ENCODE measurements at places on chromosomes 16 and 17.
A peak's percentile ranks its signal among the peaks of the same experiment; 100 is the strongest.

GRCh38 chr16:3249451-3249850 lies 7.0 kb downstream of the MEFV start:
- DNase-seq, result no peak

GRCh38 chr17:73074566-73074965 lies 17.9 kb downstream of the SLC39A11 start:
- no peak for DNase-seq

- DNase-seq, result peak; percentile 79
Measured at GRCh38 chr17:50867363-50868139, 1.4 kb upstream of the TOB1 start.

GRCh38 chr16:88781140-88782077 lies 3.6 kb downstream of the PIEZO1 start:
- DNase-seq, result no peak

GRCh38 chr17:1438593-1439083 lies 17.4 kb downstream of the CRK start:
- DNase-seq, result peak; percentile 39

DNA sequence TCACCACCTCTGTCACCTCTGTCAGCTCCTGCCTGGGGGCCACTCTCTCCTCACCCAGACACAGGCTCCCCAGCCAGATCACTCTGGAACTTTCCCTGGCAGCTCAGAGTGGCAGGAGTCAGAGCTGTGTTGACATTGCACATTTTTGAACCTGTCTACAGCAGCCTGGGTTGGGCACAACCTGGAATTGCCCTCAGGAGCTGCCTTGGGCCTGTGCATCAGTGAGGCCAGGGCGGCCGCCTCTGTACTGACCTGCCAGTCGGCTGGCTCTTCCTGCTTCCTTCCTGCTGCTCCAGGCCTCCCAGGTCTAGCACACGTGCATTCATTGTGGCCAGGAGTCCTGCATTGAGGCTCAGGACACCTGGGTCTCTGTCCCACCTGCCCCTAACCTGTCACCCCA lies 14.2 kb upstream of the TMEM11 start:
- no peak for DNase-seq

- DNase-seq, result no peak
Measured at GRCh38 chr17:8574687-8575086, 55.8 kb downstream of the MYH10 start.

GRCh38 chr16:5333991-5334390 lies 236.4 kb upstream of the EEF2KMT start:
- no peak for DNase-seq

DNA sequence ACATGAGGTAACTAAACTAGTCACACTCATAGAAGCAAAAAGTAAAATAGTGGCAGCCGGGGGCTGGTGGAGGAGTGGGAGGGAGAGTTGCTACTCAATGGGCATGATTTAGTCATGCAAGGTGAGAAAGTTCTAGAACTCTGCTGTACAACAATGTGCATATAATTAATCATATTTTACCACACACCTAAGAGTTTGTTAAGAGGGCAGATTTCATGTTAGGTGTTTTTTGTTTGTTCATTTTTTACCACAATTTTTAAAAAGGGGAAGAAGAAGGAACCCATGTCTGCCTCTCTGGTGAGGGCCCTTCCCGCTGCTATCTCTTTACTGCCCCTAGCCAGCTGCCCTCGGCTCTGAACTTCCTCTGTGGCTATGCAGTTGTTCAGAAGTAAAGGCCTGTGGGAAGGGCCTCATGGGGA lies 11.2 kb downstream of the CD300LB start:
- DNase-seq, result no peak

- DNase-seq, result no peak
Measured at GRCh38 chr16:79336437-79337229, 263.9 kb downstream of the MAF start.

GRCh38 chr17:78878871-78879527 lies 24.0 kb downstream of the CEP295NL start:
- DNase-seq, result no peak

- no peak for DNase-seq
Measured at GRCh38 chr16:80058214-80058613, 457.7 kb upstream of the MAF start.

DNA sequence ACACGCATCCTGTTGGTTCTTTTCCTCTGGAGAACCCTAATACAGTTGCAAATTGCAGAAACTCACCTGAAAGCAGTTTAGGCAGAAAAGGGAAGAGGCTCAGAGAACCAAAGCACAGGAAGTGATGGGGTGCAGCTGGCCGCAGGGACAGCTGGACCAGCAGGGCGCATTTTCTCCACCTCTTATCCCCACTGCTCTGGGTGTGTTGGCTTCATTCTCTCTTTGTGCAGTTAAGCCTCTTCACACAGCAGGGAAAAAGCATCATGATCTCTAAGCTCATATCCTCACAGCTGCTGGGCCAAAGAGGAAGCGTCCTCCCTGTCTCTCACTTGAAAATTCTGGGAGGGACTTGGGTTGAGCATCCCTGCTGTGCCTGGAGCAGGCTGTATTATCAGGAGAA lies 20.0 kb upstream of the LRRC75A start:
- no peak for DNase-seq

- no peak for DNase-seq
Measured at GRCh38 chr16:28935924-28936783, 4.4 kb downstream of the CD19 start.

DNA sequence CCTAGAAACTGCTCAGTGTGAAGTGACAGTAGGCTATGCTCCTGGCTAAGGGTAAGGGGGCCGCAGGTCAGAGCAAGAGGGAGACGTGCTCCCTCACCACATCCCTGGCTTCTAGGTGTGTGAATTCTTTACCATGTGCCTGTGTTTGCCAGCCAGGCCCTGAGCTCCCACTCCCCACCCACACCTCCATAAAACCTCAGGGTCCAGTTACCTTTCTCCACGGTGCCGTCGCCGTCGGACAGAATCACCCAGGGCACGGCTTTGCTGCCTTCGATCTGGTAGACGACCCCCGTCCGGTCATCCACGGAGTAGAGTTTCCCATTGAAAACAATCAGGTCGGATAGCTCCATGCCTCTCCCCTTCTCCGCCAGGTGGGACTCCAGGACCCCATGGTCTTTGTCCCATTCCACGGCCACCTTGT lies 12.8 kb downstream of the CANT1 start:
- no peak for DNase-seq

DNA sequence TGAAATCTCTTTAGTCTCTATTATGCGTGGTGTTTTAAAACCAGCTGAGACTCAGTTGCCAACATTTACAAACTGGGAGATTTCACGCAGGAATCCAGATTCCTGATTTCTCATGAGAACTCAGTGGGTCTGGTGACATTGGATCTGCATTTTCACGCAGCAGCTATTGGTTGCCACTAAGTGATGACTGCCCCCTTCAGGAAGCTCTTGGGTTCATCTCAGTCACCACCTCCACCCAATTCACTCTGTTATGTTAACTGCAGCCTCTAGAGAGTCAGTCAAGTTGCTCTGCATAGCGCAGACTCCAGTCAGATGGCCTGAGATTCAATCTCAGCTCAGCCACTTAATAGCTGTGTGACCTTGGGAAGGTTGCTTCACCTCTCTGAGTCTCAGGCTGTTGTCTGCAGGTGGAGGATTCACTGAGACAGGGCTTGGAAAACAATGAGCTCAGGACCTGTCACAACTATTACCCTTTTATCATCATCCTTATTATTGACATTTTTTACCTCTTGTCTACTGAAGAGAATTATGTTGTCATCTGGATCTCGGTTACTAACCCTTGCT lies 6.4 kb downstream of the SHISA9 start:
- no peak for DNase-seq

- DNase-seq, result no peak
Measured at GRCh38 chr16:19389246-19389645, 28.4 kb upstream of the TMC5 start.

DNA sequence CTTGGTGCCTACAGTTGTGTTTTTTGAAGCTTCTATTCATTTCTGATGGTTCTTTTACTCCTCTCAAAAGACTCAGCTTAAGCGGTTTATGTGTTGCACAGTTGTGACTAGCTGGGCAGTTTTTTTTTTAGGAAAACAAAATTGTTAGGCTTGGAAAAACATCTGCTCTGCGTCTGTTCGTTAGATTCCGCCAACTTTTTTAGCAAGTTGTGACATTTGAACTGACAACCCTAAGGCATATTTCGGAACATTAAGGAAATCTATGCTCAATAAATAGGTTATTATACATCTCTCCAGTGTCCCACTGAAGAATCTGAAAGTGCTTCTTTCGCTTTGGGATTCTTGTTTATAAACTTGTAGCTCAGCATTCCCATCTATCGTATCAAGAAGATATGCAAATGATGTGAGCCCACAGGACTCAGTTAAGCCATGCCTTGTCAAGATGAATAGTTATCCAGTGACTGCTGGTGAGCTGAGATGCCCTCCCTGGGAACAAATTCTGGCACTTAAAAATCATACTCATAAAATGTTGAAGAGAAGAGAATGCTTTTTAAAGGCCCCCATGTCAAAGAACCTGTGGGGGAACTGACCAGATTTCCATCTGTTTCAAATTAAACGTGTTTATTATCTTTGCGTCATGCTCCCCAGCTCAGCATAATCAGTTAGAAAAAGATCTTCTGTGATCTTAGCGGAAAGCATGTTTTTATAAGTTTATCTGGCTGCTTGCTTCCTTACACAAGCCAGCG lies 109.0 kb upstream of the FAM20A start:
- peak; percentile 59 for DNase-seq

GRCh38 chr16:3095869-3096268 lies 3.2 kb downstream of the ZSCAN10 start:
- no peak for DNase-seq

DNA sequence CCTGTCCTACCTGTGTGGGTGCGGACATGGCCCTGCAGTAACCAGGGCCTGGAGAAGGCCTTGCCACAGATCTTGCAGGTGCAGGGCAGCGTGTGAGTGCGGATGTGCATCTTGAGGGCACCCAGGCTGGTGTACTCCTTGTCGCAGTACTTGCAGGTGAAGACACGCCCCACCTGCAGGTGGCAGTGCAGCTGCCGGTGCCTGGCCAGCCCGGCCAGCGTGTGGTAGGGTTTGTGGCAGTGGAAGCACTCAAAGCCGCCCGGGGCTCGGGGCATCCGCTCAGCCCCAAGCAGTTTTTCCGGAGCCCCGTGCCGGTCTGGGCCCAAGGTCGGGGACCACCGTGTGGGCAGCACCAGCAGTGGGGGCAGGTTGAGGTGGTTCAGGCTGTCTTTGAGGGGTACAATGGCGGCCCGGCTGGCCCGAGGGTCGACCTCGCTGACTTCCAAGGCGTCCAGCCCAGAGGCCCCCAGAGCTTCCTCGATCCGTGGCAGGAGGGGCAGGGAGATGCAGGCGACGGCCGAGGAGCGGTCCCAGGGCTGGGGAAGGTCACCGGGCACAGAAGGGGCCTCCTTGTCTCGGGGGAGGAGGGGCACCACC lies 5.1 kb downstream of the SNAI3 start:
- DNase-seq, result no peak

GRCh38 chr17:28953444-28954118 lies 2.3 kb upstream of the PHF12 start:
- no peak for DNase-seq

- no peak for DNase-seq
Measured at GRCh38 chr16:79834720-79835119, 234.2 kb upstream of the MAF start.

GRCh38 chr16:48632137-48632774 lies 22.3 kb upstream of the N4BP1 start:
- no peak for DNase-seq

DNA sequence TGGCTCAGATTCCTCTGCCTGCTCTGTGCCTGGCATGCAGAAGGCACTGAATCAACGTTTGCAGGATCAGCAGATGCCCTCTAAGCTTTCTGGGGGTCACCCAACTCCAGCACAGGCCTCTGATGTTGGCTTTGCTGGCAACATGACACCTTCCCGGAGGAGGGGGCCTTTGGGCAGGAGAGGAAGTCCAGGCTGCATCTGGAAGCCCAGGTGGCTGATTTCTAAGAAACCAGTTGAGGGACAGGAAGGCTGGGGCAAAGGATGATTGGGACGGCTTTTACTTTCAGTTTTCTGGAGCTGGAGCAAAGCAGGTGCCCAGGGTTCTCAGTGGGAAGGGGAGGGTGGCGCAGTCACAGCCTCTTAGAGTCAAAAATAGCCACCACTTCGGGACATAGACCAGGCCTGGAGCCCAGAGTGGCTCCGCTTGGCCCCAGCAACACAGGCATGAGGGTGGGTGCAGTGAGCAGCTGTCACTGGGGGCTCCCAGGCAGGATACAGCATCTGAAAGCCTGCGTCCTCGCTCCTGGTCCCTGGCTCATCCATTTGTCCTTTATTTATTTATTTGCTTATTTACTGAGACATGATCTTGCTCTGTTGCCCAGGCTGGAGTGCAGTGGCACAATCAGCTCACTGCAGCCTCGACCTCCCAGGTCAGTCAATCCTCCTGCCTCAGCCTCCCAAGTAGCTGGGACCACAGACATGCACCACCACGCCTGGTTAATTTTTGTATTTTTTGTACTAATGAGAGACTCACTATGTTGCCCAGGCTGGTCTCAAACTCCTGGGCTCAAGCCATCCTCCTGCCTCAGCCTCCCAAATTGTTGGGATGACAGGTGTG lies 15.1 kb downstream of the SOCS1 start:
- DNase-seq, result no peak

GRCh38 chr17:27414271-27414670 lies 42.0 kb upstream of the KSR1 start:
- no peak for DNase-seq

GRCh38 chr16:57541754-57542435 lies 548 bp upstream of the ADGRG5 start:
- no peak for DNase-seq

- DNase-seq, result no peak
Measured at GRCh38 chr16:67547423-67548264, 14.7 kb upstream of the CTCF start.

- DNase-seq, result peak; percentile 16
Measured at GRCh38 chr16:47197536-47198179, 53.9 kb upstream of the NETO2 start.

DNA sequence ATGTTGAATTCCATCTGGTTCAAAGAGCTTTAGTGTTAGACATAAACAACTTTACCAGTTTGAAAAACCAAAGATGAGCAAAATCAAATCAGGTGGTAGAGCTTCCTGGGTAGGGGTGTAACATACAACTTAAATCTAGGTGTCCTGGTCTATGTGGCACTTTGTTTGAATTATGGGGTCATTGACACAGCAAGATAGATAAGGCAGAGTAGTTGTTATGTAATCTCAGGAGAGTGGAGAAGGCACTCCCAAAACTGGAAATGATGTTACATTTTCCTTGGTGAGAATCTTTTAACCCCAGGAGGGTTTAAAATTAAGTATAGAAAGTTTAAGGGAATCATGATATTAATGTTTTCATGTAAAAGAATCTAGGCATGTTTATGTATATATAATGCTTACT lies 31.9 kb downstream of the CCDC42 start:
- no peak for DNase-seq

GRCh38 chr16:47258874-47259461 lies 115.2 kb upstream of the NETO2 start:
- no peak for DNase-seq

Measured in GM04503 (cell line).